ENCODE measurements at places on chromosomes 2 and 18.

DNA sequence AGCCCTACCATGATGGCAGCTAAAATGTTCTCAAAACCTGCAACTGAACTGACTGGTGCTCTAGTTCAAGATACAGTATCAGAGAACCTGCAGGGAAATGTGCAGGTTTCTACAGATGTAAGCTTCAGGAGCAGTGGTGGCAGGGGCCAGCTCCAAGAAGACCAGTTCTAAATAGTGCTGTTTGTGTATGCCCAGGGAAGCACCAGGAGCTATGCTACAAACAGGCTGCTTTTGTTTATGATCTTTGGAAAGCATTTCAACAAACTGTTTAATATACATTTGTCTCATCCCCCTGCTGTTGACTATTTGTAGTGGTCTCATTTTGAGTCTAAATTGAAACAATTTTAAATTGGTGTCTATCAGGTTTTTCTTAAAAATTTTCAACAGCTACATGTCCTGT is 20.7 kb downstream of the FZD5 start:
- no peak for DNase-seq

- no peak for DNase-seq
Measured at GRCh38 chr18:55753643-55754263, 165.8 kb upstream of the TCF4 start.

GRCh38 chr2:199740111-199740428 is 110.9 kb downstream of the FTCDNL1 start:
- no peak for DNase-seq

DNA sequence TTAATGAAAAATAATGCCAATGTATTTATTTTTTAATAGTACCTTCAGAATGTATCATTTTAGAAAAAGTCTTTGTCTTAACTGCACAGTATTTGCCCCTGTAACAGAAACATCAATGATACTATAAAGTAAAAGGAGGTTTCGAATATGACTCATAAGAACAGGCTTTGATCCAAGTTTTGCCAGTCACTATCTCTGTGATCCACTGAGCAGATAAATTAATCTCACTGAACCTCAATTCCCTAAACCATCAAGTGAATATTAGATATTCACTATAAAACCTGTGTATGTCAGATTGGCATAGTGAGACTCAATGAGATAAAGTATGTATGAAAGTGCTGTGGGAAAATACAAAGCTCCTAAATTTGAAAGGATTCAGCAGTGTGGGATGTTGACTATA is 292.1 kb downstream of the EXOC6B start:
- DNase-seq = no peak

- peak; percentile 3 for DNase-seq
Measured at GRCh38 chr2:134336352-134336751, 82.5 kb downstream of the MGAT5 start.

DNA sequence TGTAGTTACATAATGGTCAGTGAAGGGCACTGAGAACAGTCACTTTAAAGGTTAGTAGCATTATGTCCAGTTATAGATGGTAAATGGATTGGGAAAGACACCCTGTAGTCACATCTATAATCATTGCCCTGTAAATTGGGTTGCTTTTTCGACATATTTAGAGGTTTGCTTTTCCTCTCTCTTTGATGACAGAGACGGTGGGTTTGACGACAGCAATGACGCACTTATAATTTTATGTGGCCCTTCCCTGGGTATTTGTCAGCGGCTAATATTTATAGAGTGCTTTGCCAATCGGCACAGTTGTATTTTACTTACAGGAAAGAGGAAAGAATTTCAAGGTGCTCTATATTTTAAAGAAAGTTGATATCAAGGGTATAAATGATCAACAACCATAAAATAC is 2.8 kb downstream of the CPS1 start:
- no peak for DNase-seq

DNA sequence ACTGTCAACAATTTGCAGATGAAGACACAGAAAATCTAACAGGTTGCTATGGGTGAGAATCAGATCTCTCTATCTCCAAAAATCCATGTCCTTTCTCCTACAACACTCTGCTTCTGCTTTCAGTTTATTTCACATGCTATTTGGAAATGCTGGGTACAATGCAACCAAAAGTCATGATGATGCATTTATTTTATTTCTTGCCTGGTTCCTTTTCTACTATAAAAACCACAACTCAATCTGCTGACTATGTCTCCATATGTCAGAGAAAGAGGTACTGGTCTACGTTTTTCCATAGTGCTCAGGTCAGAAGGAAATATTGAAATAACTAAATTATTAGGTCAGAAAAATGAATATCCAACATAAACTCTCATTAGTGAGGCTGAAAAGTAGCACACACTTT is 20.5 kb downstream of the RAD51AP2 start:
- DNase-seq = no peak

- no peak for DNase-seq
Measured at GRCh38 chr2:104473546-104473945, 380.4 kb upstream of the POU3F3 start.

- DNase-seq = no peak
Measured at GRCh38 chr2:74199871-74200305, 1.5 kb downstream of the MTHFD2 start.

DNA sequence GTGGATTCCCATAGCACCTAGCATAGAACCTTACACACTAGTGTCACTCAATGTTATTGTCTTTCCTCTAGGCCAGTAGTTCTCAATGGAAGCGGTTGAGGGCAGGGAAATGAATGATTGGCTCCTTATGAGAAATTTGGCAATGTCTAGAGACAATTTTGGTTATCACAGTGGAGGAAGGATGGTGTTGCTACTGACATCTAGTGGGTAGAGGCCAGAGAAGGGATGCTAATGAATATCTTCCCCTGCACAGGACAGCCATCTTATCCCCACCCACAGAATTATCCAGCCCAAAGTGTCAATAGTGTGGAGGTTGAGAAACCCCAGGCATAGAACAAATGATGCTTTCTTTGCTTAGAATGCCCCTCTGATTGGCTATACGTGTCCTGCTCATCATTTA is 15.8 kb downstream of the C18orf63 start:
- DNase-seq = no peak

- no peak for DNase-seq
Measured at GRCh38 chr2:85763831-85764230, 10.0 kb downstream of the ATOH8 start.

DNA sequence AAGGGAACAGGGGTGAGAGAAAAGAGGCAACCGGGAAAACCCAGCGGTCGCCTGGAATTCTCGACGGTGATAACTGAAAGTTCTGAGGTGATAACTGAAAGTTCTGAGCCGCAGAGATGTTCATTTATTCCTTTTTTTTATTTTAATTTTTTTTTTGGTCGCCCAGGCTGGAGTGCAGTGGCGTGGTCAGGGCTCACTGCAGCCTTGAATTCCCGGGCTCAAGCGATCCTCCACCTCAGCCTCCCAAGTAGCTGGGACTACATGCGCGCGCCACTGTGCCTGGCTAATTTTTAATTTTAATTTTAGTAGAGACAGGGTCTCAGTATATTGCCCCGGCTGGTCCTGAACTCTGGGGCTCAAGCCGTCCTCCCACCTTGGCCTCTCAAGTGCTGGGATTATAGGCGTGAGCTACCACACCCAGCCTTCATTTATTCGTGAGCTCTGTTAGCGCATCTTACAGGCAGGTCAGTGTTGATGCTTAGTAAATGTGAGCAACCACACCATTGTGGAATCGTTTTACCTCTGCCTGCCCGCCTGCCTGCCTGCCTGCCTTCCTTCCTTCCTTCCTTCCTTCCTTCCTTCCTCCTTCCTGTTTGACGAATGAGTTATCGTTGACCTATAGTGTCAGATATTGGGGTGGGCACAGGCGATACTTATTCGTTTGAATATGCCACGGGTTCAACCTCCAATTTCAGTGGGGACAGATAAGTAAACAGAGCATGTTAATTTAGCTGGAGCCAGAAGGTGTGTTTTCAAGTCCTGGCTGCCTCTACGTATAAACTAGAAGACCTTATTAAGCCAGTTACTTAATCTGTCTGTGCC is 557 bp upstream of the E2F6 start:
- no peak for DNase-seq

DNA sequence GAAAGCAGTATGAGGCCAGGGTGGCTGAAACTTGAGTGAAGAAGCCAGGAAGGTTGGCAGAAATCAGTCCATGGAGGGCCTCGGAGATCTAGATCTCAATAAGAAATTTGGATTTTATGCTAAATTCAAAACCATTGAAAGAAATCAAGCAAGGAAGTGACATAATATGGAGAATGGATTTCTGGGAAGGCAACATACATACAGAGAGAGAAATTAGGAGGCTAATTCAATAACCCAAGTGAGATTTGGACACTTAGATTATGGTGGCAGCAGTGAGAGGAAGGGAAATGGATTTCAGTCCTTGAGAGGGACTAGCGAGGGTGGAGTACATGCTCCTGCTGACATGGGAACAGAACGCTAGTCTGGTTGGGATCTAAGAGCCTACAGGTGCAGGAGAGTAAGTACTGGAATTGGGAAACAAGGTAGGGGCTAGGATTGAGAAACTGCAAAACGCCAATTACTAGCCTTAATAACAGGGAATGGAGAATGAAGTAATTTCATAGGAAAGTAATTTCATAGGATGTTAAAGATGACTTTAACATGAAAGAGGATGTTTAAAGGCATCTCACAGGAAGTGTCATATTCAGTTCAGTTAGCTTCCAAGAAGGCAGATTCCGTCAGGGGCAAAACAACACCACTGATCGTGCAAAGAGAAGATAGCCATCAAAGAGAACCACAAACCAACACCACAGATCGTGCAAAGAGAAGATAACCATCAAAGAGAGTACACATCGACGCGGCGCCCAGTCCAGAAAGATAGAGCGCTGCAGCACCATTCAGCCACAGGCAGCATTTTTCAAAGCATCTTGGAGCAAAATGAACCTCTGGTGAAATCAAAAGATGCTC is 27.2 kb downstream of the CDKL4 start:
- no peak for DNase-seq

Measured in GM19239 (cell line).